Stimulated activated CD8-positive, alpha-beta memory T cell treated with anti-CD3 and anti-CD28 coated beads, Interleukin-7, amount 100 ng/mL, for 1 hour (primary cell): ENCODE measurements at places on chromosomes 3 and 15.

- no peak for DNase-seq
Measured at GRCh38 chr3:171163101-171164066, 136.9 kb upstream of the SLC2A2 start.

- no peak for DNase-seq
Measured at GRCh38 chr3:36871379-36872126, 73.3 kb downstream of the TRANK1 start.

- no peak for DNase-seq
Measured at GRCh38 chr15:52415628-52416027, 113.1 kb downstream of the MYO5A start.

DNA sequence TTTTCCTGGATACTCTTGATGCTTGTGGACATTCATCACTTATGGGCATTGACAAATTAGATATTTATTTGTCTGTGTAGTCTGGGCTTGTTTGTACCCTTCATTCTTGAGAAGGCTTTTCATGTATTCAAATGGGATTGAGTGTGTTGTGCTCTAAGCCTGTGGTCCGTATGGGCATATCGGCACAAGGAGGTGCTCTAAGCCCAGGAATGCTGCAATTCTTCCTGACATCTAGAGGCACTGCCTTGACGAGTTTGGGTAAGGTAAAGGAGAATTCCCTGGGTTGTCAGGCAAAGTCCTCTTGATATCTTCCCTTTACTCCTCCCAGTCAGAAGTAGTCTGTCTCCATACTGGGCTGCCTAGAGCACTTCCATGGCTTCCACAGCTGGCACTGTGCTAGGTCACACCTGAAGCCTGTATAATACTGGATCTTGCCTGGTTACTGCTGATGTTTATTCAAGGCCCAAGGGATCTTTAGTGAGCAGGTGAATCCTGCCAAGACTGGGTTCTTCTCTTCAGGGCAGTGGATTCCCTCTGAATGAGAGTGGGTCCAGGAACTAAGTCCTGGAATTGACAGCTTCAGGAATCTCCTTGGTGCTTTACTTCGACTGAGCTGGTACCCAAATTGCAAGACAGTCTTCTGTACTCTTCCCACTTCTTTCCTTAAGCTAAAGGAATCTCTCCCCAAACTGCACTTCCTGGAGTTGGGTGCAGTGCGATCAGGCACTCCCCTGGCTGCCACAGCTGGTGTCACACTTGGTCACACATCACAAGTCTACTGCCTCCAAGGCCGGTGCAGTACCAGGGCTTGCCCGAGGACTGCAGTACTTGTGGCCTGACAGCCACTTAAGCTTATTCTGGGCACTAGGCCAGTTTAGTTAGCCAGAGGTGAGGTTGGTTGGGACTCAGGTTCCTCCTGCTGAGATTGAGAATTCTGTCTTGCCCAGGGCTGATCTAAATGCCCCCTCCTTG lies 46.0 kb downstream of the GALK2 start:
- DNase-seq = no peak

GRCh38 chr15:61295239-61295638 lies 66.1 kb upstream of the RORA start:
- no peak for DNase-seq

DNA sequence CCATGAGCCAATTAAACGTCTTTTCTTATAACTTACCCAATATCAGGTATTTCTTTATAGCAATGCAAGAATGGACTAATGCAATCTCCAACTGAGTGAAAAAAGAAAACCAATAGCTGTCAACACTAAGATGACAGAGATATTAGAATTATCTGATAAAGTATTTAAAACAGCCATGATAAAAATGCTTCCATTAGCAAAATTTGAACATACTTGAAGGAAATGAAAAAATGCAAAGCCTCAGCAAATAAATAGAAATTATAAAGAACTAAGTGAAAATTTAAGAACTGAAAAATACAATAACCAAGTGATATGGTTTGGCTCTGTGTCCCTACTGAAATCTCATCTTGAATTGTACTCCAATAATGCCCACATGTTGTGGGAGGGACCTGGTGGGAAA lies 99.6 kb downstream of the BOC start:
- no peak for DNase-seq

- DNase-seq = no peak
Measured at GRCh38 chr3:53161820-53162671, 1.0 kb downstream of the PRKCD start.

GRCh38 chr3:14652-15051 lies 181.9 kb upstream of the CHL1 start:
- DNase-seq = no peak

- DNase-seq = no peak
Measured at GRCh38 chr3:13037458-13038117, 35.6 kb downstream of the IQSEC1 start.

GRCh38 chr3:8988791-8989558 lies 25.7 kb upstream of the RAD18 start:
- DNase-seq = no peak

DNA sequence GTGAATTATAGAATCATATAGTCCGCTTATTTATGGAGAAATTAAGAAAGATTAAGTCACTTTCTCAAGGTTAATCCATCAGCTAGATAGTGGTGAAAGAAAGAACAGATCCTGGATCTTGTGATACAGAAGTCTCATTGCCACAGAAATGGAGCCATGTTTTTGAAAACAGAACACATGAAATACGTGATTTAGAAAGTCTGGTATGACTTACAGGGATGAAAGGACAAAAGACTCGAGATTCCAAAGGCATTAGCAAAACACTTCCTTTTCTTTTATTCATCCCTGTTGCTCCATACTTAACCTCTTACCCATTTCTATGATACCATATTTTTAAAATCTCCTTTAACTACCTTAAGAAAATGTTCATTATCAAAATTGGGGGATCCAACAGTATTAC lies 40.0 kb upstream of the TEX9 start:
- no peak for DNase-seq

- DNase-seq = no peak
Measured at GRCh38 chr15:40693904-40694687, 878 bp upstream of the RAD51 start.

- no peak for DNase-seq
Measured at GRCh38 chr3:188607805-188608315, 453.9 kb downstream of the LPP start.

DNA sequence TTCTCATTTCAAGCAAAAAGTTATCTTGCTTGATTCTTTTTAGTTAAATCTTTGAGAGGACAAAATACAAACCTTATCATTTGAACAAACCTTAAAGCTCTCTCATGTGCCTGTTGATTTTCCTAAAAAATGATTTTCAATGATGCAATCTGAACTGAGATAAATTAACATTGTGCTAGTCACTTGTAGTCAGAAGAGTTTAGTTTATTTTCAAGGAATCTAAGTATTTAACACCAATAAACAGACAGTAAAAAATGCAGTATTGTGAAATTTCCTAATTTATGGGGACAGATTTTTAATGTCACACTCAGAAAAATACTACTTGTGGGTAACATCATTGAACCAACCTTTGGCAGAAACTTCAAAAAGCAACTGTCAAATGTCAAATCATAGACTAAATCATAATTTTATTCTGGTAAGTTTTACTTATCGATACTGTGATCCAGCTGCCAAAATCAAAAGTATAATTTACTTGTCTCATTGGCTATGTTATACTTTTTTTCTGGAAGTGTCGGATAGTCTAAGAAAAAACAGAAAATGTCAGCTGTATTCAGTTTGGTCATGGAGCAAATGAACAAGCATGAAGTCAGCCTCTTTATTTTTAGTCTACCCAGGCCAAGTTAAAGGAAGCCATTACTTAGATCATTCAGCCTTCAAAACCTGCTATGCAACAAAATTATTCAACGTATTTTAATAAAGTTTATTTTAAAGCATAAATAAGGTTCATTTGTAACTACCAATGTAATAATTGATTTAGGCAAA lies 52.4 kb upstream of the FNDC3B start:
- no peak for DNase-seq

DNA sequence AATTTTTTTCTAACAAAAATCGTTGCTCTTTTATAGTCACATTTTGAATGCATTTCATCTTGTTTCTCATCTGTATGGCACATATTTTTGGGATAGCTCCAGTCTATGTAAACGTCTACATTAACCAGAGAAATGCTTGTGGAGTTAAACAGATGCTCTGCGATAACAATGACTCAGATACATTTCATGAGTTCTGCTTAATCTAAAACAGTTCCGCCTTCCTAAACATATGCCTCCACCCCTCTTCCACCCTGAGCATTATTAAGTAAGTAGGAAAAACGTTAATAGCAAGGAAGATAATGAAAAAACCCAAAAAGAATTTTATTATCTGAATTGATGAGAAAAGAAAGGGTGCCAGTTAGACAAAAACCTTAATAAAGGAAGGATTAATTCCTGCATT lies 396.1 kb downstream of the TUSC7 start:
- no peak for DNase-seq

DNA sequence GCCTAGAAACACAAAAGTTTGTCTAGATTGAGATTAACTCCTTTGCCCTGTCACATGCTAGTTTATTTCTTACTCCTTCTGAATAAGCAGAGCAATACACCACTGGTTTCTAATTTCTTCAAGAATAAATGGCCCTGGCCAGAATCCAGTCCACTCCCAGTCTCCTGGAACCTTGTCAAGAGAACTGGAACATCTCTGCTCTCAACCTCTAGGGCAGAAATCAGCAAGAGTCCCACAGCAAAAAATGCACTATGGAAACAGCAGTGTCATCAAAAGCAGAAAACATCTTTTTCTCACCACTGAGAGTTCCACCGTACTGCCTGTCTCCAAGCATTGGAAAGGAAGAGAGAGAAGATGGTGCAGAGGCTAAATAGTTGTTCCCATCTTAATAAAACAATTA lies 35.9 kb upstream of the PPP2R3A start:
- no peak for DNase-seq

GRCh38 chr3:111748132-111748531 lies 110.9 kb upstream of the PHLDB2 start:
- no peak for DNase-seq

DNA sequence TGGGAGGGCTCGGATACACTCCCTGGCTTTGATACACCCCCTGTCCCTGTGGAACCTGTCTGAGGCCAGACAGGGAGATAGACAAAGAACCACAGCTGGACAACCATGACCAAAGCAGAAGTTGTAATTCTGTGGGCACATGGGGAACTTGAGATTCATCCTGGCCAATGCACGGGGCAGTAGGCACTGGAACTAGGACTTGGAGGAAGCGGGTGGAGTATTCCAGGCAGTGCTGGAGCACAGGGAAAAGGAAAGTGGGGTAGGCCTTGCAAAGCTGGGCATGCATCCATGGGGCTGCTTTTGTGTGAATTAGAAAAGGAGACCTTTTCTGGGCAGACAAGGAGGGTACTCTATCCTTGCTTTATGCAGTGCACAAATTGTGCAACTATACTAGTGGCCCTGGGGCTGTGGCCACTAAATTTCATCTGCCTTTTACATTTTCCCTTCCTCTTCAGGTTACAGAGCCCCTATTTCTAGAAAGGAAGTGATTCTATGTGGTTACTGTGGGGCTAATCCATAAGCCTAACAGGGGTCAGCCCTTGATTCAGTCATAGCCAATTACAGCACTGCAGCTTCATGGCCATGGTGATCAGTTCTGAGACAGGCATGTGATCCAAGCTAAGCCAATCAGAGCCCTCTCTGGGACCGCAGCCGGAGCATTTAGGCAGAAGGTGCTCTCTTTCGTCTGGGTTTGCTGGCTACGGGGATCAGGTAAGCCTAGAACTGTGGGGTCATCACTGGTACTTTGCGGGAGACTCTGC lies 21.0 kb downstream of the CRABP1 start:
- no peak for DNase-seq

DNA sequence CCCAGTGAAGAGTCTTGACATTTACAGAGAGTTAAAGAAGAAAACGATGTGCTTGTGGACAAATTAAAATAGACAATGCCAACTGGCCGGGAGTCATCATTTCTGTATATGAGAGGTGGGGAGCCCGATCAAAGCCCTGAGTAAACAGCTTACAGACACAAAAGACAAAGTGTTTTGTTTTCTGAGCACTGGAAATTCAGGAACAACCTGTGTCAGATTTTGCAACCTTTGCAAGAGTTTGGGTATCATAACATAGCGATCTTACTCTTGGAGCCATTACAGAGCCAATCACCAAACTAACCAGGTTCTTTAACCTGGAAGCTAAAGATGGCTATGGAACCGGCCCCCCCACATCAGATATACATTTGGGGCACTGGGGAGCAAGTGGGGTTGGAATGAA lies 101.9 kb upstream of the LRIG1 start:
- no peak for DNase-seq
